Thymus (tissue), 14 donors: ENCODE measurements at places on chromosomes 7 and 10. TPM values are rescaled to one million over a fixed set of nuclear protein-coding genes. Genes with fewer than 3 reads are reported as not detected.

DNA sequence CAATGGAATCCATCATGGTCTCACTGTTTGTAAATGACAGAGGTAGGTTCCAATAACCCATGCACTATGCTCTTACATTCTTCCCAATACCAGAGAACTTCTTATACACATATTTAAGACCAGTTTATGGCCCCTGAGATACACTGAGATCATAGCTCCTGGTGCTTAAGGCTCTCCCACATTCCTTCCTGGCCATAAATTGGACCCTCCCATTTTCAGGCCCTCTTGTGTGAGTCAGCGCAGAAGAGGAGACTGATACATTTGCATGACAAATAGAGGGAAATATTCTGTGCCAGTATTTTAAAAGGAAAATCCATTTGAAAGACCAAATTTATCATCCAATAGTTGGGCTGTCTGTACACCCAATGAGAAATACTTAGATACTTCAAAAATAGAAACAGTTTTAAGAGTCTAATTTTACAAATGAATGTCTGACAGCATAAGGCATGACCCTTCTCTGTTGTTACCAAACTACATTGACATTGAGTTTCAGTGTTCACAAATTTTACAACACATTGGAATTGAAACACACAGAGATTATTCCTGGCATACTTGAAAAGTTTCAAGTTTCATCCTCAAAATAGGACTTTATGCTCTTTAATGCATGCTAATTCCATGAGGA, 35.3 kb downstream of the SLC16A9 start:
- H3K27me3 ChIP-seq = no peaks in the 10 kb centered on the region
- no peak overlapping the region for H3K27ac ChIP-seq
- H3K36me3 ChIP-seq = no peaks in the 10 kb centered on the region
- no peak for DNase-seq
- H3K4me3 ChIP-seq = no peak overlapping the region

DNA sequence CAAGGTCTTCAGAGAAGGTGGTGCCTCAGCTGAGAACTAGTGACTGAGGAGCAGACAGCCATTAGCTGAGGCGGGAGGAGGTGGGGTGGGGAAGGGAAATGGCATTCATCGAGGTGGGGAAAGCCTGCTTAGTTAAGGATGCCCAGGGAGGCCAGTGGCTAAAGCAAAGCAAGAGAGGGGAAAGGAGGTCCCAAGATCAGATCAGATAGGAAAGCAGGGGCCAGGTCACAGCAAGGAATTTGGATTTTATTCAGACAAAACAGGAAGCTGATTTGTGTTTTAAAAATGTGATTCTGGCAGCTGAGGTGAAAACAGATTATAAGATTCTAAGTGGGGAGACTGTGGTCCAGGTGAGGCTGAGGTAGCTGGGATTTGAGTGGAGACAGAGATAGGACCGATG, 45.8 kb downstream of the CNNM1 start:
- no peak for DNase-seq
- H3K27ac ChIP-seq = no peak overlapping the region
- H3K36me3 ChIP-seq = no peaks in the 10 kb centered on the region
- H3K4me1 ChIP-seq = no peaks in the 10 kb centered on the region

GRCh38 chr7:130697820-130698219, 11.5 kb upstream of the TSGA13 start:
- H3K4me1 ChIP-seq = no peaks in the 10 kb centered on the region
- no peak overlapping the region for H3K4me3 ChIP-seq
- no peak for DNase-seq
- H3K27ac ChIP-seq = no peak overlapping the region
- no peaks in the 10 kb centered on the region for H3K36me3 ChIP-seq

GRCh38 chr10:43817368-43817767, 168.7 kb upstream of the ZNF32 start:
- H3K4me3 ChIP-seq = no peak overlapping the region
- H3K4me1 ChIP-seq = peaks cover 9% of the 10 kb centered on the region
- H3K27me3 ChIP-seq = no peaks in the 10 kb centered on the region
- no peak for DNase-seq

- DNase-seq = peak; percentile 69
- H3K27me3 ChIP-seq = no peaks in the 10 kb centered on the region
- peaks cover 58% of the 10 kb centered on the region for H3K4me1 ChIP-seq
- H3K36me3 ChIP-seq = no peaks in the 10 kb centered on the region
- H3K27ac ChIP-seq = peak overlapping the region; percentile 96
- no peak overlapping the region for H3K4me3 ChIP-seq
Observed at GRCh38 chr7:50146692-50147091, 53.6 kb upstream of the ZPBP start.

GRCh38 chr7:133857376-133858119, 269.6 kb upstream of the LRGUK start:
- no peak overlapping the region for H3K27ac ChIP-seq
- peaks cover 5% of the 10 kb centered on the region for H3K36me3 ChIP-seq
- no peaks in the 10 kb centered on the region for H3K4me1 ChIP-seq
- H3K27me3 ChIP-seq = no peaks in the 10 kb centered on the region

DNA sequence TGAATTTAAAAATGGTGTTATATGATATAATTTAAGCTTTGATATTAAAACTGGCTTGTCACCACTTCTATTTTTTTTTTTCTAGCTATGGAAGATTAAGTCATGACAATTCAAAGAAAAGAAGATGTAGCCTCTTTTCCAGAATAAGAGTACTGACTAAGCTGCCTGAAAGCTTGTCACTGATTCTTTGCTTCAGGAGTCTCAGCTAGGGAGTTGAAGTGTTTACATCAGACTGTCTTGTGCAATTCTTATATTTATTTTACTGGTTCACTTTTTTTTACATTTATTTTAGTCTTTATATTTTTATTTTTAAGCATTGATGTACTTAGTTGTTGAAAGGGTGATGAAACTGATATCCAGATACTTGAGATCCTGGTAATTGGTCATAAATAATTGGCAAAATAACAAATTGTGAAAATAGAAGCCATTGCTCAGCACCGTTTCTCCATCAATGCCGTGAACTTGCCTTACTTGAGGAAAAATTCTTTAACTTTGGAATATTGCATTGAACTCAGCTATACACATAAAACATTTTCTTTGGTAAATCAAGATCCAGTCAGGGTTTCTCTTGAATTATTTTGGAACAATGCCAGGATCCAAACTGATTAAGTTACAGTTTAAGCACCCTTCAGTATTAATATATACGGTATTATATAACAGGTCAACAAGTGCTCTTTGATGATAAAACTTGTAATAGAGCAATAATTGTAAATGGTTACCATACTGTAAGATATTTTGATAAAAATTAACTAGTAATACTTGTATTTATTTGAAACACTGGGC, 156.4 kb downstream of the PHTF2 start:
- no peaks in the 10 kb centered on the region for H3K4me1 ChIP-seq
- no peaks in the 10 kb centered on the region for H3K36me3 ChIP-seq
- H3K27me3 ChIP-seq = no peaks in the 10 kb centered on the region
- no peak overlapping the region for H3K27ac ChIP-seq
- DNase-seq = no peak
- H3K4me3 ChIP-seq = no peak overlapping the region

DNA sequence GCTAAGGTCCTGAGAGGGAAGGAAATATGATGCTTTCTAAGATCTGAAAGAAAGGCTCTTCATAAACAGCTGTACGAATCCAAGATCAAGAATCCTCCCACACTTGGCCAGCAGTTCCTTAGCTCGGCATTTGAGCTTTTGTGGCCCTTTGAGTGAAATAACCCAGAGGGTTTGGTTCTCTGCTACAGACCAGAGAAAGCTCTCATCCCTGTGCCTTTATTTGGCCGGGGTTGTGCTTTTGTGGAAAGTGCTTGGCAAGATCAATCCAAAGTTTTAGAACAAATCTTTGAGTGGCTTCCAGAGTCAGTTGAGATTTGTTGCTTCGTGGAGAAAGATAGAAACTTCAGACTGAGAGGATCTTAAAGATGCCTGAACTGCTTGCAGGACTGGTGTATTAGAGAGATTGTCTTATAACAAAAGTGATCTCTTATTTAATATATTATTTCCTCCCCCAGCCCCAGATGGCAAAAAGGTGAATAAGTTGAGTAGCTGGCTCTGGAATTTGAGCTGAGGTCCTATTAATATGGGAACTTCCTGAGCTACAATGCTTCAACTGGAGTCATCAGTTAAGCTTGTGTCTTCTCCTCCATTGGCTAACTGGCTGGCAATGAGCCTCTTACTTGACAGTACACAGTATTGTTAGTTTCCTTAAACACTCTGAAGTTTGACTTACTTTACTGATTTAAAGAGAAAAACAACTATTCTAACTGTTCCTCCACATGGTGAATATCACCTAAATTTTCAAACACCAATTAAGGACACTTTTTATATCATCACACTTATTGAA, 687.3 kb downstream of the MAGI2 start:
- no peak overlapping the region for H3K27ac ChIP-seq
- no peaks in the 10 kb centered on the region for H3K36me3 ChIP-seq
- no peak for DNase-seq
- H3K27me3 ChIP-seq = peaks cover 20% of the 10 kb centered on the region

GRCh38 chr7:47914717-47915615, 33.3 kb downstream of the PKD1L1 start:
- H3K27me3 ChIP-seq = no peaks in the 10 kb centered on the region
- no peaks in the 10 kb centered on the region for H3K36me3 ChIP-seq
- H3K27ac ChIP-seq = no peak overlapping the region
- no peaks in the 10 kb centered on the region for H3K4me1 ChIP-seq

DNA sequence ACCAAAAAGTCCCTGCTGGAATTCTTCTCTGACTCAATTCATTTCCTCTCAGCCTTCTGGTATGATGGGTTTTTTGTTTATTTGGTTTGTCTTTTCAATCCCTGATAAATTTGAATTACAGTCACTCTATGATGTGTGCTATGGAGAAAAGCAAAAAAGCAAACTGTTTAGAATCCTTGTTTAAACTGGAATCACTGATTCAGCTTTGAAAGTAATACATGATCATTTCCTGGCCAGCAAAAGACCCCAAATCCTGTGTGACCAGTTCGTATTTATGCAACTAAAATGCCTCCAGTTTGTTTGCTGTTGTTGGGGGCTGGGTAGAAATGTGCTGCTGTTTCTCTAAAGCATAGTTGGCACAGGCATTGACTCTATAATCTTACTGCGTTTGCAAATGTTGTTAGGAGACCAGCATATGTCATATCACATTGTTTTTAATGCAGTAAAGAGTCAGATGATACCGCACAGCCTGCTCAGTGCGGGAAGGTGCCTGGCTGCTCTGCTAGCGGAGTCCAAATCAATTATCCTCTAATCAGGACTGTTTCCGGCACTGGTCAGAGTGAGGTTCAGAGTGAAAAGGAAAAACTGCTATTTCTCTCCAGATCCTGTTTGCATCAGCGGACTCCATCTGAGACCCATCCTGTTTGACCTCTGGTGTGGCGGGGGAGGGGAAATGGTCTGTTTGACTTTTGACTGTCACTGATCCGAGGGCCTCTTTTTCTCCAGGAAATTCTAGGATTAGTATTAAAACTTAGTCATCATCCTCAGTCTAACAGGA, 40.6 kb upstream of the ADD3 start:
- H3K27ac ChIP-seq = no peak overlapping the region
- H3K4me3 ChIP-seq = no peak overlapping the region
- H3K4me1 ChIP-seq = no peaks in the 10 kb centered on the region
- H3K36me3 ChIP-seq = no peaks in the 10 kb centered on the region

RADIL gene
- 0.19 TPM for total RNA-seq

GALNT17 gene
- total RNA-seq = 1.8 TPM

GNGT1 gene
- total RNA-seq = 0.76 TPM

TAS2R3 gene
- 0.52 TPM for total RNA-seq

PRKCQ gene
- total RNA-seq = 55.2 TPM

PBLD gene
- total RNA-seq = 1.7 TPM

ZNF786 gene
- 7.1 TPM for total RNA-seq

SMIM30 gene
- 52.7 TPM for total RNA-seq

VPS37D gene
- total RNA-seq = 1.2 TPM

C10orf143 gene
- 3.5 TPM for total RNA-seq

TSPAN33 gene
- 29.2 TPM for total RNA-seq

AASS gene
- 2.5 TPM for total RNA-seq

CYP26C1 gene
- 0.28 TPM for total RNA-seq

OR6B1 gene
- not detected for total RNA-seq

RFC2 gene
- total RNA-seq = 36.5 TPM
